ENCODE measurements at places on chromosomes 3 and 15.

GRCh38 chr15:97989299-97989698, 28.8 kb downstream of the ARRDC4 start:
- DNase-seq = no peak

DNA sequence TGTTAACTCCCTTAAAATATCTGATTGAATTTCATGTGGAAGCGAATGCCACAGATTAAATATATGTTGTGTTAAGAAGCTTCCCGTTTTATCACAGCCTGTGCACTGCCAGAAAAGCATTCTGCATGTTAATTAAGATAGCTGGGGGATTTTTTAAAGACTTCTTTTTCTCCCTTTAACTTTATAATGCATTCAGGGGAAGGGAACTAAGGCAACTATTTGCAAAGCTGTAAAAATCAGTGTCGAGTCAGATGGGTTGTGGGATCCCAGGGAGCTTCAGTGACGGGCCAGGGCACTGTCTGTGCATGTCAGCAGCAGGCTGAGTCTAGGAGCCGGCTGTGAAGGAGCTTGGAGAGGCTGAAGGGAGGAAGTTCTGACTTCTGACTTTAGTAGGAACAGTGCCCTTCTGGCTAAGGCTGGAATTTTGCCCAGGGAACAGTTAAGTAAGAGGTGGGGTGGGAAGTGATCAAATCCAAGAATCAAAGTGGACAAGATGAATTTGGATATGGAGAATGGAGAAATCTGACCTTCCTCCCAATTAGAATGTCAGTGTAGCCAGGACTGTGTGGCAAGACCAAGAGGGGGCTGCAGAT, 77.7 kb downstream of the ABHD5 start:
- no peak for DNase-seq

DNA sequence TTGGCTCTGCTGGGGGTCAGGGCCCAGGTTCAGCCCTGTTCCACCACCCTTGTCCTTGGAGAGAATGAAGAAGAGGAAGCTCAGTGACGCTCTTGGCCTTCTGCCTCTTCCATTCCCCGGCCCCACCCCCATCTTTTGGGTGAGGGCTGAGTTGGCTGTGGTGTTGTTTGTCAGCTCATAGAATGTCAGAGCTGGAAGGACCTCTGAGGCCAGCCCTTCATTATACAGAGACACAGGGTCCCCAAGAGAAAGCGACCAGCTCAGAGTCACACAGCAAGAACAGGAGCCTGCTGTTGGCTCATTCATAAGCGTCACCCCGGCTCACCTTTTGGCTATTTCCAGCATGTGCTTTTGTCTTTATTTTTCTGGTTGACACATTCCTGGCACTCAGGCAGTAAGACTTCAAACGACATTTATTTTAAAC, 68.2 kb downstream of the AAGAB start:
- no peak for DNase-seq

GRCh38 chr3:132925256-132925930, 112.8 kb upstream of the TMEM108 start:
- no peak for DNase-seq

DNA sequence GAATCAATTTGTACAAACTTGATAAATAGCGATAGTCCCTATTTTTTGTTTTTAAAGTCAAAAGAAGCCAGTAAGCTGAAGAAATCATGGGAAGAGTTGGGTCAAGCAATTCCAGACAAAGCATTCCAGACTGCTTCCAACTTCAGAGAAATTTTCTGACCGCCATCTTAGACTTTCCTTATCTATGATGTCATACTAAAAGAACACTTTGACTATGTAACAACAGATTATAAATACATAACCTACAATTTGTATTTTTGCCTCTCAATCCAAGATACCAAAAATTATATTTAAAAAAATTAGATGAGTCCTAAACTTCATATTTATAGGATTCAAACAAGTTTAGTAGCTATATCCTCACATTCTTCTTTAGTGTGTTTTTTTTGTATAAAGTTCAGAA, 286.2 kb upstream of the KCNH8 start:
- no peak for DNase-seq

DNA sequence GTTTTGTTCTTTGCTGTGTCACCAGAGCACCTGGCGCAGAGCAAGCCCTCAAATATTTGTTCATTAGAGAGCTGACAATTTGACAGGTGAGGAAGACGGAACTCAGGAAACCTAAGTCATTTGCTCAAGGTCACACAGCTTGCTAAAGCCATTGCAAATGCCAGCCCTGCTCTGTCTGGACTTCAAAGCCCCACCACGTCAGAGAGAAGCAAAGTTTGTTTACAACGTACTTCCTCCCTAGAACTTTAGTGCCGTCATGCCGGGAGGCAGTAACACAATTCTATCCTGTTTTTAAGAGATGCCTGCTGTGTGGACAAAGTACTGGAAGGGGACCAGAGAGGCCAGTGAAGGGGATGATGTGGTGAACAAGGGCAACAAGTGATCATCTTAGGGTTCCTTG, 216.6 kb upstream of the PRICKLE2 start:
- DNase-seq = no peak

GRCh38 chr15:29596266-29596665, 226.0 kb downstream of the TJP1 start:
- DNase-seq = no peak

DNA sequence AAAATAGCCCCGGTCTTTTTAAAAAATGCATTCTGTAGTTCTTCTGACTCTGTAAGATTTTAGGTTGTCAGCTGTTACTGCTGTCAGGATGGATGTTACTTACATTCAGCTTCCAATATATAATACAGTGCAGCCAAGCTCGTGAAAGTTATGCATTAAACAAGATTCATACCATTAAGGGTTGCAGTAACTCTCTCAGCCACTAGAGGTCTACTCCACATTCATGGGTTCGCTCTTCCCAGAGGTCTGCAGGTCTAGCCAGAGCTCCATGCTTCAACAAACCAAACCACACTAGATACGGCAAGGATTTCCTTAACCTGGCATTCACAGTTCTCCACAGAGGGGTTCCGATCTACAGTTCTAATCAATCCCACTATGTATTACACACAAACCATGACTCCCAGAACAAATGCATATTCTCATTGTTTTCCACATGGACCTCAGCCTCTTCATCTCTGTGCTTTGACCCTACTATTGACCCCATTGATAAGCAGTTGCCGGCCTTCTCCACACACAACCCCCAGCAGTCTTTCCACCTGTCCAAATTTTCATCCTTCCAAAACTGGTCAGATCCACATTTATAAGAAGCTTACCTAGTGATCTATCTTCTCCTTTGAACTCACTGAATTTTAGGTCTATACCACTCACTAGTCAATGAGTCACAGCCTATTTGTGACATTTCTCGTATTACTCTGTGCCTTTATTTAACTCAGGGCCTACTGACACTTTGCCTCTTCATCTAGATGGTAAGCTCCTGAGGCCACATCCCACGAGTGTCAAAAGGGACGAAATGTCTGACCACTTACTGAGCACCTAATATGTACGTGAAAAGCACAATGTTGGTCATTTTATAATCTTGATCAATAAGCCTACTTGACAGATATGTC, 33.7 kb downstream of the RORA start:
- DNase-seq = no peak
